Kidney tubule cell (primary cell): ENCODE measurements at places on chromosomes 12 and 14.
A peak's percentile ranks its signal among the peaks of the same experiment; 100 is the strongest.

- DNase-seq = no peak
Measured at GRCh38 chr12:85309125-85309566, 29.1 kb downstream of the ALX1 start.

DNA sequence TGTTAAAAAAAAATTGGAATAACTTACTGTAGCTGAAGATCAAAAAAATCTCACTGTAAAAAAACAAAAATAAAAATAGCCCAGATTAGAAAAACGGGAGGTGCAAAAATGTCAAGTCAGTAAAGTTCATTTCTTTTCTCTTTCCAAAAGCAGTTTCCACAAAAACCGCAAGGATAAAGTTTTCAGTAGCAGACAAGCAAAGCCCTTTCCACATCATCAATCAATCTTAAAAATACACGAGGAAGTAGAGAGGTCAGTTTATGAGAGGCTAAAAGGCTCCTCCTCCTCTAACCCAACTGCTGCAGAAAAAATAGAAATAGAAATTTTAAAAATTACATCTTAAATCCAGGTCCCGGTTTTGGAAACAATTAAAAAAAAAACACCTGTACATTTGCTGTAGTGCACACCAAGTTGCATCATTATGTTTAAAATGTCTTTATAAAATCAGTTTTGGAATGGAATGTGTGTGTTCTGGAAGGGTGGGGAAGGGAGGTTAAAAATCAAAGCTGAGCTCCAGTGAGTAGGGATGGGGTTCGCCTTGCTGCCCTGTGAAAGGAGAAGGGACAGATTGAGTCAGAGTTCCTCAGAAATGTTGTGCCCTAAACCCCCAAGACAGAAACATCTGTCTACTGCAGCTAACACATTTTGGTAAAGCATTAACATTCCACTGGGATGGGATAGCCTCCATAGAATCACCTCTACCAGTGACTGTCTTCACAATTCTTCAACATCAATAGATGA lies 5.8 kb downstream of the HNRNPC start:
- peak; percentile 41 for DNase-seq

DNA sequence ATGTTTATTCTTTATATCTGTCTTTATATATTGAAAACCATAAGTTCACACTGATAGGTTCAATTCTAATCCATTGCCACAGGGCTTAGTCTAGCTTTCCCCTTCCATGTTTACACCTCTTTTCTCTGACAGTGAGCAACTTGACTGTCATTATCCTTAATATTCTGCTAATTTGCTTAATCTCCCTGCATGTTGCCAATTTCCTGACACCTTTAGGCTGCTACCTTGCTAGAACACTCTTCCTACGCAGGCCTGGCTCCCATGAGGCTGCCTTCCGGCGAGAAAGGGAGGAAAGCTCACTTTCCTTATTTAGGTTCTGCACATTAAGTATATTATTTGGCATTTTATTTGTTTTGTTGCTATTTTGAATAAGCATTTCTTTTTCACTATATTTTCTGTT lies 12.8 kb upstream of the FRS2 start:
- no peak for DNase-seq

DNA sequence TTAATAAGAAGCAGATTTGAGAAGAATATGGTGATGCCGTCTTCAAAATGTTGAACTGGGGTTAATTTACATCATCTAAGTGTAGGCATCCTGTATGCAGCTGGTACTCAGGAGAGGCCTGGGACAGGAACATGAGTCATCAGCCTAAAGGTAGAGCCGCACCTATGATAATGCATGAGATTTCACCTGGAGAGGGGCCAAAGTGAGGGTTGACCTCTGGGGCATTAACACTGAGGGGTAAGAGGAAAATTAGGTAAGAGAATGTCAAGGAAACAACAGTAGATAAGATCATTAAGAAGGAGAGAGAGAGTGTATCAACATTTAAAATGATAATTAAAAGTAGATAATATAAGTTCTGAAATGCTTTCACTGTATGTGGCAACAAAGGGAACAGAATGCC lies 20.2 kb upstream of the SSTR1 start:
- no peak for DNase-seq

- DNase-seq = no peak
Measured at GRCh38 chr12:132146772-132147422, 2.6 kb downstream of the NOC4L start.

GRCh38 chr14:93017898-93018297 lies 94.9 kb downstream of the CHGA start:
- no peak for DNase-seq

DNA sequence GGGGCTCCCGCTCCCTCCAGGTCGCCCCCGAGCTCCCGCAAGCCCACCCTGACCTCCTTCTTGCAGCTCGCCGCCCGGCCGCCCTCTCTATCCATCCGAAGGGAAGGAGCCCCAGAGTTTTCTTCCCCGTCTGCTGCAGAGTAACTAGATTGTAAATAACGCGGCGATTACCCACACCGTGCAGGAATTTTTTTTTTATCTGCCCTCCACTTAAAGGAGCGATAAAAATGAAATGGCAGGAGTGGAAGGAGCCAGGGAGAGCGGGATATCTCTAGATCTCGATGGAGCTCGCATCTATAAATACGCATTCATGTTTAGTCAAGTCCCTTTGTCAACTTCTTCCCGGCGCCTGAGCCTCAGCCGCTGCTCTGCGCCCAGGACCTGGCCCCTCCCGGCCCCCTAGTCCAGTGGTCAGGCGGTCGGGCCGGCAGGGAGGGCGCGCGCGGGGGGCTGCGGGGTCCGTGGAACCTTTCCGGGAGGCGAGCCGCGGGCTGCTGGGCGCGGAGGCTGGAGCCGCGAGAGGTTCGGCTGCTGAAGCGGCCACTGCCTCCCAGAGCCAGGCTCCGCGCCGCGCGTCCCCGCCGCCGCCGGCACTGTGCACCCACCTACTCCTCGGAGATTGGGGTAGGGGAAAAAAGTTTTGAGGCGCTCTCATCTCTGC lies 386.0 kb downstream of the BCAT1 start:
- peak; percentile 21 for DNase-seq
